Stimulated activated CD8-positive, alpha-beta memory T cell treated with anti-CD3 and anti-CD28 coated beads, Interleukin-4, amount 100 ng/mL, for 1 hour (primary cell): ENCODE measurements at places on chromosomes 3 and 15.

DNA sequence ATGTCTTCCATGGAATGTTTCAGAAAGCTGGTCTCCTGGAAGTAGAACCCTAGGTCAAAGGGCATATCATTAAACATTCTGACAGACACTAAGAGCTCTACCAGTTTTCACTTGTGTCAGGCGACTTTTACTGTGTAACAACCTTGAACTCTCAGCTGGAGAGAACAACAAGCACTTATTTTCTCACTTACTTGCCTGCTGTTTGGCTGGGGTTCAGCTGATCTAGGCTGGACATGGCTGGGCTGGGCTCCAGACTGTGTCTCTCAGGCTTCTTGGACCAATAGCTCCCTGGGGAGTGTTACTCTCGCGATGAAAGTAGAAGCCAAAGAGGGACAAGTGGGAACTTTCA is 527.3 kb downstream of the SHQ1 start:
- DNase-seq = no peak

GRCh38 chr3:108296239-108296638 is at the start of gene HHLA2:
Gene HHLA2, plus strand, starts transcription at chr3:108296548. Its CDS starts 55,266 bp downstream, at chr3:108351814.
- no peak for DNase-seq

- DNase-seq = no peak
These were observed 407.1 kb downstream of the LSAMP start for GRCh38 chr3:116037954-116038911.

DNA sequence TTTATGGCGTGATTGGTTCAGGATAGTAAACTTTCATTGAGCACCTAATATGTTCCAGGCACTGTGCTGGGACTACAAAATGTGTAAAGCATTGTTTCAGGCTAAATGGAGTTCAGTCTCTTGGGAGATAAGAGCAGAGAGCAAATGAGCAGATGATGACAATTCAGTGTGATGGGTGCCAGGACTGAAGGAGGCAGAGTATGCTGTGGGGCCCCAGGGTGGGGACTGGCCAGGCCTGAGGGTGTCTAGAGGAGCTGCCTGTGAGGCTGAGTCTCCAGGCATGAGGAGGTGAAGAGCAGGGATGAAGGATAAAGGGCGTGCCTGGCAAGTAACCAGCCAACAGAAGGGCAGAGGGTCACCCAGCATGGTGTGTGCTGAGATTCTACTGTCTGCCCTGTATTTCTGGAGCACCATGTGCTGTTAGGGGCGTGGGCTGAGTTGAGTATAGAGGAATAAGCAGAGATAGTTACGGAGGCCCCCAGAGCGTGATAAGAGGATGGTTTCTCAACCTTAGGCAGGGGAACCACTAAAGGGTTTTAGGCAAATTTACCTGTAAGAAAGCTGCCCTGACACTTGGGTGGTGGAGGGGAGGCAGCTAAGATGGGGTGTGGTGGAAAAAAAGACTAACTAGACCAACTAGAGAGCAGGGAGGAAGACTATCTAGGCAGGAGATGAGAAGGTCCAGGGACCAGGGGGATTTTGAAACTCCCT is 38.5 kb downstream of the EPHB1 start:
- no peak for DNase-seq

DNA sequence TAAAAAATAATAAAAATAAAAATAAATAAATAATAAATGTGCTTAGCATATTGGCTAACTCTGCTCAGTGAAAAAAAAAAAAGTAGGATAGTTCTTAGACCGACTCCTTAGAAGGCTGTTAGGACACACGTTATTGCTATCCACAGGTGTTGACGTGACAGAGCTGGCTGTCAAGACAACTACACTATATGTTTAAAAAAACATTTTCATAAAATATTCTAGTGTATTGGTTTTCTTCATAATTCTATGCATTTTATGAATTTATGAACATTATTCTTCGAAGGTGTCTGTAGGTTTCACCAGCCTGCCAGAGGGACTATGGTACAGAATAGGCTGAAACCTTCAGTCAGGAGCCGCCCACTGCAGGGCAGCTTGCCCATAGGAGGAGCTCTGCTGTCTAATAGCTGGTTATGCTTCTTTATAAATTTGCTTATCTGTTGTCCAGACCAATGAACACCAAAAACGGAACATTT is 9.2 kb downstream of the TM4SF1 start:
- no peak for DNase-seq

- no peak for DNase-seq
These were observed 27.1 kb downstream of the TBC1D2B start for GRCh38 chr15:78050441-78050809.

GRCh38 chr3:30982416-30983075 is 88.1 kb upstream of the GADL1 start:
- no peak for DNase-seq

DNA sequence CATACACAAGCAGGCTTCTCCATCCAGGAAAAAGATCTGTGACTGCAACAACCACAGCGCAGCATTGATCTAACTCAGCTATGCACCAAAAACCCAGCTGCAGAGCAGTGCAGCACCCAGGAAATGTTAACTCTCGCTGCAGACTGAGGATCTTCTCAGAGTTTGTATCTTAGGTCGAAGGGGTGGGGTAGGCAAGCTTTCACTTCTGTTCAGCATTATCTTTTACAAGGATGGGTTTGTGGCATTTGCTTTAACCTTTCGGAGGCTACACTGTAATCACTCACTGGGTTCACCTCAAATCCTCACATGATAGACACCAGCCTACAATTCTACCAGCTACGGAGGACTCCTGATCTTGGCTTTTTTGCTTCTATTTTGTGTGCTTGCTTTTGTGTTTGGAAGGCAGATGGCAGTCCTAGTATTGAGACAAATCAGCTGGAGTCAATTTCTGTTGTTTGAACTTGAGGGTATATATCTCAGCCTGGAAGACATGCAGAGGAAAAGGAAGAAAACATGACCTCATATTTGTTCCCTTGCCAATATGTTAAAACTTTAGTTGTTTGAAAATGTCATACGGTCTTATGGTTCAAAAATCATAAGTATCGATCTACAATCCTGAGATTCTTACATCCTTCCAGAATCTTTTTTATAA is 25.2 kb downstream of the LRRK1 start:
- no peak for DNase-seq

GRCh38 chr3:177832880-177833279 is 635.6 kb upstream of the TBL1XR1 start:
- DNase-seq = no peak

DNA sequence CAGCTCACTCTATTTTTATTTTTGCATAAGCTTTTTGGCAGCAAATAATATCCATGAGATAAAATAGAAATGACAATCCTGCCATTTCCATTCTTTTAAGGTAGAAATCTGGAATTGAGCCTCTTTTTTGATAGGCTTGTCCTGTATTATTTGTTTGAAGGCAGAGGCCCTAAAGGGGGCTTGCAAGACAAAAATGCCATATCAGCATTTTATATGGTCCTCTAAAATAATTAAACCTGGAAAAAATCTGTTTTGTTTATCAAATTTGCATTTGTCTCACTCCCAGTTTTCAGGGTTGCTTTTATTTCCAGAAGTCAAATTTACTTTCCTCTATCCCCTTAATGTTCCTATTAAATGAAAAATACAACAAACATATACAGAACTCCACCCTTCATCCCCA is 134.9 kb upstream of the GAP43 start:
- no peak for DNase-seq

DNA sequence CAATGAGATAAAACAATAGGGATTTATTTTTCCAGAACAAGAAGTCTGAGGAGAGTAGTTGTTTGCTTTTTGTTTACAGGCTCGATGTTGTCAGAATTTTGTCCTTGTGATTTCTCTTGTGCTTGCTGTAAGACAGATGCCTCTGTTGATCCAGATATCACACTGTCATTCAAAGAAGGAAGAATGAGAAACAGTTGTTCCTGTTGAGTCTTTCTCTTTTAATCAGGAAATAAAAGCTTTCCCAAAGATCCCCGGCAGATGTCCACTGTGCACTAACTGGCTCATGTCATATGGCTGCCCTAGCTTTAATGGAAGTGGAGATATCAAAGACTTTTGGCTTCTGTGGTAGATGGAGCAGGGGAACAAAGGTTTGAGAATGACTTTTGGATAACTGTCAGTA is 6.8 kb downstream of the SERPINI1 start:
- DNase-seq = no peak

GRCh38 chr15:98369081-98369716 is 279.1 kb upstream of the IGF1R start:
- DNase-seq = no peak

DNA sequence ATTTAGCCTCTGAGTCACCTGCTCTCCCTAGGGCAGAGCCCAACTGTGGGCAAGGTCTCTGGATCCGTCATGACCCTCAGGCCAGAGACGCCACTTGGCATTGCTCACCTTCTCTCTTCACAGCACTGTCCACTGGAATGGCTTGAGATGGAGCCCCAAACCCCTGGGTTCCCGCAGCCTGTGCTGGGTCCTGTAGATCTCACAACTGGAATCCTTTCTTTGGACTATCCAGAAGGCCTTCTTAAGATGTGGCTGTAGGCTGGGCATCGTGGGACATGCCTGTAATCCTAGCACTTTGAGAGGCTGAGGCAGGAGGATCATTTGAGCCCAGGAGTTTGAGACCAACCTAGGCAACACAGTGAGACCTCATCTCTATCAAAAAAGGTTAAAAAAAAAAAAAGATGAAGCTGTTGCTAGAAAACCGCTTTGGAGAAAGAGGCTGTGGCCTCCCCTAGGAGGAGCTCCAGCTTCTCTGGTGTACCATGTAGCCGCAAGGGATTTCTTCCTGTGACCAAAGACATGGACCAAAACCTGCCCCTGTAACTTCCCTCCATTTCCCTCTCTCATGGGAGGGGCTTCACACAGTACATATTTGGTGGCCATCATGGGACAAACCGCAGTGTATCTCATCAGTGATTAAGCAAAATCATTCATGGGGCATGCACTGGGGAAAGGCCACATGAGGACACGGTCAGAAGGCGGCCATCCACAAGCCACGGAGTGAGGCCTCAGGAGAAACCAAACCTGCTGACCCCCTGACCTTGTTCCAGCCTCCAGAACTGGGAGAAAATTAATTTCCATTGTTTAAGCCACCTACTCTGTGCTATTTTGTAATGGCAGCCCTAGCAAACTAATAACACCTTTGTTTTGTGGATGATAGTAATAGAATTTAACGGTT is 23.3 kb upstream of the BUB1B start:
- DNase-seq = no peak

- no peak for DNase-seq
These were observed 43.0 kb downstream of the LIPC start for GRCh38 chr15:58474741-58475323.

GRCh38 chr3:127610105-127610504 is 11.9 kb downstream of the MCM2 start:
- DNase-seq = no peak

DNA sequence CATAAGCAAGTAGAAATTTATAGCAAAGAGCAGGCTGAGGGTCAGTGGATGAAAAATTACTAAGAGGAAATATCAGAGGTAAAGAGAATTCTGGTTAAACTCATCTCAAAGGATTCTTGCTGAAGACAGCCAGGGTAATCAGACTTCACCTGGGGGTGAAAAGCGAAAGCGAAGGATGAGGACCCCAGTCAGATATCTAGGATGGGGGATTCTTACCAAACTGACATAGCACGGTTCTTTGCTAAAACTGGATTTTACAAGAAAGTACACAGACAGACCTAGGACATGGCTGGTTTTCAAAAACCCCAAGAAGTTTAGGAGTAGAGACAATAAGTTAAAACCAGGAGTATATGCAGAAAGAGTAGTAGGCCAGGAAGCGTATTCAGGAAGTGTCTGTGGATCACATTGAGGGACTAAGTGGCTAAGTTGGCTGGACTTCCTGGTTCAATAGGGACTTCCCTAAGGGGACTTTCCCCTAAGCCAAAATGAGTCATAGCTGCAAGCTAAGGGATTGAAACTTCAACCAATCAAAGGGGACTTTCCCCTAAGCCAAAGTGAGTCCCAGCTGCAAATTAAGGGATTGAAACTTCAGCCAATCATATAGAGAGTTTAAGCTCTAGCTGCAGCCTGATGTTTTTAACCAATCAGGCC is 2.4 kb upstream of the CFAP91 start:
- DNase-seq = no peak

DNA sequence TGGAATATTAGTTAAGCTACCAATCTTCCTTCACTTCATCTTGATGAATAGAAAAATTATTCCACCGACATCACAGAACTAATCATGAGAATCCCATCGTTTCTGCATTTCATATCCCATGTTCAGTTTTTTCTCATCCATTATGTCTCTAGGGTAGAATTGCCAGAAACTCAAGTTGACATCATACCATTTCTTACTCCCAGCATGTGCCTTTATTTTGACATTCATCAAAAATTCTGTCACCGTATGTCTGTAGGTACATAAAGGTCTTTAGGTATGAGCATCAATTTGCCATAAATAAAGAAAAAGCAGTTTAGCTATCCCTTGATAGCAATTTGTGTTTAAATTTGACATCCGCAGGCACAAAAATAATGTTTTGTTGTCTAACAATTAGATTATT is 175.5 kb upstream of the ROBO2 start:
- no peak for DNase-seq

GRCh38 chr15:63487076-63487757 is 17.2 kb upstream of the USP3 start:
- DNase-seq = peak; percentile 88

DNA sequence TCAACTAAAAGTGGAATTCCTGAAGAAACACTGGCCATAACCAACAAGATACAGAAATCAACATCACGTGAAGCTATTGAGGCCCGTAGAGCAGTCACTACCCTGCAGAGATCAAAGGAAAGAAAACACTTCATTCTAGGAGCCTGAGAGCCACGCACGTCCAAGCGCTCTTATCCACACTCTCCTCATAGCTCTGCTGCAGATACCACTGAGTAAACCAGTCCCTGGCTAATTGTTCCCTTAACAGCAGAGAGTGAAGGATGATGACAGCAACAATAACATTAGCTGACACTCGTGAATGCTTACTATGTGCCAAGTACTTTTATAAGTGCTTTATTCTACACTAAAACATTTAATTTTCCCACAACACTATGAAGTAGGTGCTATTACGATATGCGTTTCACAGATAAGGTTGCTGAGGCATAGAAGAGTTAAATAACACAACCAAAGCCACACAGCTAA is 271.0 kb upstream of the GADL1 start:
- DNase-seq = no peak

DNA sequence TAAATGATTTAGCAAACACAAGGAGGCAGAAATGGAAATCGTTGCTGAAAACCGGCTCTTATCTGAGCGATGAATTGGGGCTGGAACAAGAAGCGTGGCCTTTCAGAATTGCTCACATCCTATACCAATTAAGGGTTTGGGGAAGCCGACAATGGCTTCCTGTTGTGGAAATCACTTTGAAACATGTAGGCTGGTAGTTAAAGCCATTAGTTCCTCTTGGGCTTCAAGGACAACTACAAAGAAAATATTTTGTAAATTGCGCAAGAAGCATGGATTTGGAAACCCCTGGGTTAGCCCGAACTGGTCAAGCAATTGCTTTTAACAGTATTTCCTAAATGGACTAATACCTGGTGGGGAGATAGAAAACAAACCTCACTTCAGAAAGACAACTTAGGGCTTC is 182.4 kb downstream of the ADAMTS9 start:
- DNase-seq = no peak
